ENCODE measurements at places on chromosomes 11 and 22.
A peak's percentile ranks its signal among the peaks of the same experiment; 100 is the strongest.

- no peak for DNase-seq
These were observed 2.9 kb downstream of the E2F8 start for GRCh38 chr11:19237813-19238212.

DNA sequence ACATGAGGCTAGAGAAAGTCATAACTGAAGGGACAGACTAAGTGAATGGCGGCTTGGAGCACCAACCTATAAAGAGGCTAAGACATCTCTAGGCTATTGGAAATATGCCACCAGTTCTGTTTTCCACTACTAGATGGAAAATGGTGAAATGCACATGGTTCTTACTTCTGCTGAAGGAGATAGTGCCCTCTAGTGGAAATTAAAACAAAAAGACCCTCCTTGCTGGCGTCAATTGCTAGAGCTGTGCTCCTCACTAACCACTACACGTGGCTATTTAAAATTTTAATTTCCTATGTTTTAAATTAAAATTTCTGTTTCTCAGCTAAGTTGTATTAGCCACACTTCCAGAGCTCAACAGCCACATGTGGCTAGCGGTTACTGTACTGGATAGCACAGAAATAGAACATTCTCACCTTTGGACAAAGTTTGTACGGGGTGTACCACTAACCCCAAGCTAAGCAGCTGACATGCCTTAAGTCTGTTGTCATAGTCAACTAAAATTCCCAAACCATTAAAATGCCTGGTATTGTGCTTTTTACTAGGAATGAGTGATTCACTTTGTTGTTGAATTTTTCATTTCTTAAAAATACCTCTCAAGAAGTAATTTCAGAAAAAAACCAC, 34.1 kb upstream of the CALCA start:
- no peak for DNase-seq

- DNase-seq: no peak
These were observed 65.2 kb upstream of the CNTN5 start for GRCh38 chr11:98955551-98955950.

- no peak for DNase-seq
These were observed 79.6 kb downstream of the PHF21B start for GRCh38 chr22:44930016-44930710.

DNA sequence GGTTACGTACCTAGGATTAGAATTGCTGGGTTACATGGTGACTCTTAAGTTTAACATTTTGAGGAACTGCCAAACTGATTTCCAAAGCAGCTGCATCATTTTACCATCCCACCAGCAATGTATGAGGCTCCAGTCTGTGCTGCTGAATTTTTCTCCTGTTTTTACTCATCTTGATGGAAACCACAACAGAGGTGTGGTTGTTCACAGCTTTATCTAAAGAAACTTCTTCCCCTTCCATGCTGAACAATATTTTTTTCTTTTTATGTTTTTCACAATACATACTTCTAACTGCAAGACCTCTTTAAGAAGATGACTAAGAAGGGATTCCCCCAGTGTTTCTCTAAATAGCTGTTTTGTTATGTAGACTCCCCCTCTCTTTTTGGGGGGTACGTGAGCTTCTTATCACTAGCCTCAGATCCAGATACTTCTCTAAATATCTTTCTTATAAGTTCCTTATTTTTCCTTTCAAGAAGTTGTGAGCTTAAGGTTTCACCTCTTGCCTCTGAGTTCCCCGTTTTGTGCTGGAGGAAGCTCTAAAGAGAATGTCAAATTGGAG, 24.0 kb downstream of the TCP11L1 start:
- DNase-seq: no peak

- DNase-seq: peak; percentile 76
These were observed at the start of gene BCO2 for GRCh38 chr11:112174789-112175598. TSS of gene BCO2 (plus strand) at chr11:112175512. CDS start at chr11:112175602, 90 bp downstream.

GRCh38 chr11:17572791-17573460, 25.9 kb downstream of the OTOG start:
- no peak for DNase-seq

DNA sequence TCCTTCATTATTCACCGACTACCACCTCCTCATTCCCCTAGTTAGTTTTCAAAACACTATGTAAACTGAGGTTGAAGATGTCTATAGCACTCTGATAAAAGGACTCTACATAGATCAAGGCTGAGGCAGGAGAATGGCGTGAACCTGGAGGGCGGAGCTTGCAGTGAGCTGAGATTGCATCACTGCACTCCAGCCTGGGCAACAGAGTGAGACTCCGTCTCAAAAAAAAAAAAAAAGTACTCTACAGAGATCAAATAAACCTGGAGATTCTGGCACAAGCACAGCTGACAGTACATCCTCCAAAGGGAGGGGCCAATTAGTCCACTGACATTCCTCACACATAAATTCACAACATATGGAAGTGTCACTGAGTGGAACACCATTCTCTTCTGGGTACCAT, 31.0 kb downstream of the TSG101 start:
- DNase-seq: no peak

DNA sequence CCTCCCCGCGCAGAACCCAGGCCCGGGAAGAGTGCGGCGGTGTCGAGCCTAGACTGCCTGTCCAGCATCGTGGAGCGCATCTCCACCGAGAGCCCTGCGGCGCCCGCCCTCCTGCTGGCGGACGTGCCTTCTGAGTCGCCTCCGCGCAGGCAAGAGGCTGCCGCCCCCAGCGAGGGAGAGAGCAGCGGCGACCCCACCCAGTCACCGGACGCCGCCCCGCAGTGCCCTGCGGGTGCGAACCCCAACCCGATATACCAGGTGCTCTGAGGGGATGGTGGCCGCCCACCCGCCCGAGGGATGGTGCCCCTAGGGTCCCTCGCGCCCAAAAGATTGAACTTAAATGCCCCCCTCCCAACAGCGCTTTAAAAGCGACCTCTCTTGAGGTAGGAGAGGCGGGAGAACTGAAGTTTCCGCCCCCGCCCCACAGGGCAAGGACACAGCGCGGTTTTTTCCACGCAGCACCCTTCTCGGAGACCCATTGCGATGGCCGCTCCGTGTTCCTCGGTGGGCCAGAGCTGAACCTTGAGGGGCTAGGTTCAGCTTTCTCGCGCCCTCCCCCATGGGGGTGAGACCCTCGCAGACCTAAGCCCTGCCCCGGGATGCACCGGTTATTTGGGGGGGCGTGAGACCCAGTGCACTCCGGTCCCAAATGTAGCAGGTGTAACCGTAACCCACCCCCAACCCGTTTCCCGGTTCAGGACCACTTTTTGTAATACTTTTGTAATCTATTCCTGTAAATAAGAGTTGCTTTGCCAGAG, 2.0 kb downstream of the MYOD1 start:
- DNase-seq: no peak

DNA sequence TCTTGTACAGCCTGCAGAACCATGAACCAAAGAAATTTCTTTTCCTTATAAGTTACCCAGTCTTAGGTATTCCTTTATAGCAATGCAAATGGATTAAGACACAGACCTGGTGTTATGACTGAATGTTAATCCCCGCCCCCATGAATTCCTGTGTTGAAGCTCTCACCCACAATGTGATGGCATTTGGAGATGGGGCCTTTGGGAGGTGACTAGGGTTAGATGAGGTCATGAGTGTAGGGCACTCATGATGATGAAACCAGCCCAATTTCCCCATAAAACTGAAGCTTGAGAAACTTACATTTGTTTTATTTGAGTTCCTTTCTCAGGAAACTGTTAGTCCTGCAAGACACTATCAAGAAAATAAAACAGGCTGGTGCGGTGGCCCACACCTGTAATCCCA, 115.8 kb upstream of the THY1 start:
- no peak for DNase-seq

- DNase-seq: no peak
These were observed 699.0 kb upstream of the LUZP2 start for GRCh38 chr11:23797624-23798419.

DNA sequence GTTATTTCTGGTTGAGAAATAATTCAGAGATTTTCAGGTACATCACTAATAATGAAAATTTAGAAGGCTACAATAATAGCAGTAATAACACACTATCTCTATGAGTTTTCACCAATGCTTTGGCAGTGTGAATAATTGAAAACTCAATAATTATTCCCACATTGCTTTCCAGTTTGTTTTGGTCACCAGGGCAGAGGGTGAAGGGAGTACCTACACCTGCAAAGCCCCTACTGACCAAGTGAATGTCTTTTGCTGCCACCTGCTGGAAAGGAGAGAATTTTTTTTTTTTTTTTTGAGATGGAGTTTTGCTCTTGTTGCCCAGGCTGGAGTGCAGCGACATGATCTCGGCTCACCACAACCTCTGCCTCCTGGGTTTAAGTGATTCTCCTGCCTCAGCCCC, 3.2 kb downstream of the NELL1 start:
- DNase-seq: no peak

GRCh38 chr11:104076455-104076854, 40.0 kb downstream of the DDI1 start:
- DNase-seq: no peak

DNA sequence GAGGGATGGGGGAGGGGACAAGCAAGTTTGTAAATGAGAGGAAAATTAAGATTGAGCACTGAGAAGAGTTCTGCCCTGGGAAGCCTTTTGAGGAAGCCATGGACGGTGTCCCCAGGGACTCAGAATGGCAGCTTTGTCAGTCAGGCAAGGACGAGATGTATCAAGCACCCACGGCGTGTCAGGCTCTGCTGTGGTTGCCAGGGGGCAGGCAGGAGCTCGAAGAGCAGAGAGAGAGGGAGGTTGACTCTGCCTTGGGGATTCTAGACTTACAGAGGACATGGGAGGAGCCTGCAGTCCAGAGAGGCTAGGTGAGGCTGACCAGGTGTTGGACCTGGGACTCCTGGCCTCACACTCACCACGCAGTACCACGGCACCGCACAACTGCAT, 29.1 kb upstream of the SYT7 start:
- no peak for DNase-seq

- no peak for DNase-seq
These were observed 10.1 kb upstream of the BAIAP2L2 start for GRCh38 chr22:38120359-38121110.

GRCh38 chr11:64020976-64021756, 14.6 kb upstream of the FLRT1 start:
- no peak for DNase-seq

GRCh38 chr22:42361523-42361922, 70.7 kb downstream of the NFAM1 start:
- no peak for DNase-seq

DNA sequence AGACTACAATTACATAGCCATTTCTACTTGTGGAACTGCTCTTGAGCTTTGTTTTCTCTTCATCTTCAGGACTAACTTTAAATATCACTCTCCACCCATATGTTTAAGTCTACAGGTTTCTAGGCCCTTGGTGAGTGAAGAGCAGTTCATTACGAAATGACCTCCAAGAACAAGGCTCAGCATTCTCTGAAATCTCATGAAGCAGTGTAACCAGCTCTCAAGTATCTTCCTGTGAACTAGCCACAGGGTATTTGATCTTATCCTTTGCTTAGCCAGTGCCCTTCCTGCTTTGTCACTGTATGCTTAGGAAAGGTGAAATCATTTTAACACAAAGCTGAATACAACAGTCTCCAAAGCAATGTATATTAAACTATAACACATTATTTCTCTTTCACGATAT, 20.4 kb upstream of the LYVE1 start:
- DNase-seq: no peak

DNA sequence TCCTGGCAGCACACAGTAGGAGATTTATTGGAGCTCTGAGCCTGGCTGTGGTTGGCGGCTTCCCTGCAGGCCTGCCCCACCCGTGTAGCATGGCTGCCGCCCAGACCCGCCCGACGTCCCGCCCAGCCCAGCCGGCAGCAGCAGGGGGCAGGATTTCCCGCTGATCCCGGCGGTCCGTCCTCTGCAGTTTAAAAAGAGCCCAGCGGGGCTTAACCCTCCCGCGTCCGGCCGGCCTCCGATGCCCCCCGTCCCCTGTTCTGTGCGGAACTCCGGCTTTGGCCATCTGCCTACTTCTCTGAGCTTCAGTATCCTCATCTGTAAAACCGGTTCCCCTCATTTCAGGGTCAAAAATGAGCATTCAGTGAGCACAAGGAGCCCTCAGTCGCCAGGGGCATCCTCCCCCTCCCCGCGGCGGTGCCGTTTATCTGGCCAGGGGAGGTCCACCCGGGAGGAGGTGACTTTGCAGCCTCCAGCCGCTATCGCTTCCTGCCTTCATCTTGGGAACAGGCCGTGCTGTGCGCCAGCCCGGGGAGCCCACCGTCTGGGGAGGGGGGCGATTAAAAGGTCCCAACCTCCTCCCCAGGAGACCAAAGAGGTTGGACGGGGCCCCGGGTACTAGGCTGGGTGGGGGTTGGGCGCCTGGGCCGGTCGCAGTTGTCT, at the start of gene GAS2L1:
GAS2L1 (plus strand) TSS at position 476 of the 660 bp plus-strand sequence. CDS start 1,456 bp downstream, outside the sequence.
- DNase-seq: peak; percentile 34

DNA sequence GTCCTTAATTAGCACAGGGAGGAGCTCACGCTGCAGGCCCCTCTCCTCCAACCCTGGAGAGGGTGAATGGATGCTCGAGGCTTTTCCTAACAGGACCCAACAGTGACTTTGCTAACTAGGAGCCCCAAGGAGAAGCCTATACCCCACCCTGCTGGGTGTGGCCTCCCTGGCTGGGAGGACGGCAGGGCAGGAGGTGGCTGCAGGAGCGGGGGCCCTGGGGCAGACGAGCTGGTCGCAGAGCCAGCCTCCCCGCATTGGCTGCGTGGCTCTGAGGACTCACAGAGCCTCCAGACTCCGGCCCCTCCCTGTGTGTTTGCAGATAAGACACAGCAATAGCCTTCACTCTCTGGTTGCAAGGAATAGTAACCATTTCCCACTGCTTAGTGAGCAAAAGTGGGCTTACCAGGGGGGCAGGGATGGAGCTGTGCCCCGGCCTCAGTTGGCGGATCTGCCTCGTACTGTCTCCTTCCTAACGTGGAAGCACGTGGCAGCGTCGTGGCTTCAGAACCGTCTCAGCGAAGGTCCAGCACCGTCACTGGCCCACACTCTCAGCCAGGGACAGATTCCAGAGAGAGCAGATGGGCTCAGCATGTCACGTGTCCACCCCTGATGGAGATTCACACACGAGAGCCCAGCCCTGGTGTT, 1087.5 kb downstream of the BRD1 start:
- DNase-seq: no peak

GRCh38 chr22:24093855-24094254, 82.8 kb downstream of the CABIN1 start:
- DNase-seq: no peak

- DNase-seq: no peak
These were observed 18.2 kb downstream of the KCNQ1OT1 start for GRCh38 chr11:2681408-2682145.

DNA sequence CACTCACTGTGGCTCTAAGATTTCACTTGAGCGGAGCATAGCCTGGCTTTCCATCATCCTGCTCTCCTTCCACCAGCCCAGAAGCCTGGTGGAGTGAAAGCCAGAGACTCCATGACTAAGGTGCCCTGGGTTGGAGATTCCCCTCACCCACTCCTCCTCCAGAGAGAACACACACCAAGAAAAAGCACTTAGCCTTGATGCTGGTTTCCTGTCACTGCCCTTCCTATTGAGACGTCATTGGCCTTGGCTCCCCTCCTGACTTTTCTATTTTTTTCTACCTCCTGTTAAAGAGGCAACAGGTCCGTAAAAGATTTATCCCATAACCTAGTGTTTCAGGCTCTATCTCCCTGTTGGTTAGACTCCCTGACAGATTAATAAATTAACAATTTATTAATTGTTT, 38.5 kb upstream of the APLNR start:
- no peak for DNase-seq

All from CD4-positive, alpha-beta T cell treated with Interferon alpha-2 for 1 hour (primary cell).